ENCODE measurements at places on chromosomes 5 and 9.
A peak's percentile ranks its signal among the peaks of the same experiment; 100 is the strongest.

- no peak for DNase-seq
Measured at GRCh38 chr5:53389093-53389492, 91.3 kb upstream of the FST start.

DNA sequence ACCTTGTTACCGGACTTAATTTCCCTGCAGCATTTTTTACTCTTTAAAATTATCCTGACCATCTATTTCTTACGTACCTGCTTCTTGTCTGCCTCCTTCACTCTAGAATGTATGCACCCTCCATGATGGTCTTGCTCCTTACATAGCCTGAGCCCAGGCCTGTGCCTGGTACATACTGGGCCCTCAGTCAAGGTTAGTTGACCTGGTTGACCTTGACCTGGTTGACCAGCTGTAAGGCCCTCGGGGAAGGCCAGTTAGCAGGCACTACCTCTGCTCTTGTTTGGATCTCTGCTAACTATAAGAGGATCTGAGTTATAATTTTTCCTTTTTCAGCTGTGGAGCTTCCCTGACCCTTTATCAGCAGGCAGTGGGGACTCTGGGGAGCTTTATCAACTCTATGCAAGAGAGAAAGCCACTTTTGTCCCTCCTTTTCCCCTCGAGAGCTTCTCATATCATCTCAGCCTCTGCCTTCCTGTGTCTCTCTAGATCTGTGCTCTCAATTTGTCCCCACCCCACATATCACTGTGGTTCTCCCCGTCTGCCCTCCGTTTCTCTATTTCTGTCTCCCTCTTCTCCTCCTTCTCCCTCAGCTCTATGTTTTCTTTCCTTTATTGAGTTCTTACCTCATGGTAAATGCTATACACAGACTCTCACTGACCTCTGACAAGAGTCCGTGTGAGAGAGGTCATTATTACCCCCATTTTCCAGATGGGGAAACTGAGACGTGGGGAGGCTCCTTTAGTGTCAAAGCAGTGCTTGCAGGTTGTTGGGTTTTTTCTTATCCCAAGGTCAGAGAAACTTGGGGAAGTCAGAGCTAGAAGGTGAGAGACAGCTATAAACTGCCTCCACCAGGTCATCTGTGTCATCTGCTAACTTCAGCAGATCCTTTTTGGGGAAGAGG, 28.6 kb downstream of the SPRY4 start:
- DNase-seq, result no peak

DNA sequence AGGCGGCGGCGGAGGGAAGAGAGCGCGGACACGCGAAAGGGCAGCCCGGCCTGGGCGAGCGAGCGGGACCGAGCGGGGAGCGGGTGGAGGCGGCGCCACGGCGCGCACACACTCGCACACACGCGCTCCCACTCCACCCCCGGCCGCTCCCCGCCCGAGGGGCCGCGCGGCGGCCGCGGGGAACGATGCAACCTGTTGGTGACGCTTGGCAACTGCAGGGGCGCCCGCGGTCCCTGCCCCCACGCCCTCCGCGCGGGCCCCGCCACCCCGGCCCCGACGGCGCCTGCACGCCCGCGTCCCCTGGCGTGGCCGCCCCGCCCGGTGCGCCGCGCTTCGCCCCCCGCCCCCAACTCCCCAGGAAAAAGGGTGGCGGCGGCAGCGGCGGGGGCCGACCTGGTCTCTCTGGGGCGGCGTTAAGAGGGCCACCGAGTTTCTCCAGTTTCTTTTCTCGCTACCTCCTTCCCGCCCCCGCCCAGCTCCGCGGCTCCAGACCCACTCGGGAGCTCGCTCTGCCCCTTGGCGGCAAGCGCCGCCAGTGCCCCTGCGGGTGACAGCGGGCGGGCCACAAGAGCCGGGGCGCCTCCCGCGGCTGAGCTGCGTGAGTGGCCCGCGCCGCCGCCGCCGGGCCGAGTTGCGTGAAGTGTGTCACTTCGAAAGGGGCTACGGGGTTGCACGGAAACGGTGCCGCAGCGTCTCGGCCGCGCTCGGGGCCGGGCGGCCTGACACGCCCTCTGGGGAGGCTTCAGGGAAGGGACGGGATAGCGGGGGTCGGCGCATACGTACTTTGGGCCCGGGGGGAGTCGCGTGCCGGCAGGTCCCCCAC, at the start of gene NR3C1:
NR3C1 (minus strand) TSS at position 94 of the 823 bp plus-strand sequence. CDS start 2,847 bp downstream, outside the sequence.
- DNase-seq, result peak; percentile 89

GRCh38 chr9:126615245-126615790, 1.6 kb downstream of the LMX1B start:
- DNase-seq, result no peak

DNA sequence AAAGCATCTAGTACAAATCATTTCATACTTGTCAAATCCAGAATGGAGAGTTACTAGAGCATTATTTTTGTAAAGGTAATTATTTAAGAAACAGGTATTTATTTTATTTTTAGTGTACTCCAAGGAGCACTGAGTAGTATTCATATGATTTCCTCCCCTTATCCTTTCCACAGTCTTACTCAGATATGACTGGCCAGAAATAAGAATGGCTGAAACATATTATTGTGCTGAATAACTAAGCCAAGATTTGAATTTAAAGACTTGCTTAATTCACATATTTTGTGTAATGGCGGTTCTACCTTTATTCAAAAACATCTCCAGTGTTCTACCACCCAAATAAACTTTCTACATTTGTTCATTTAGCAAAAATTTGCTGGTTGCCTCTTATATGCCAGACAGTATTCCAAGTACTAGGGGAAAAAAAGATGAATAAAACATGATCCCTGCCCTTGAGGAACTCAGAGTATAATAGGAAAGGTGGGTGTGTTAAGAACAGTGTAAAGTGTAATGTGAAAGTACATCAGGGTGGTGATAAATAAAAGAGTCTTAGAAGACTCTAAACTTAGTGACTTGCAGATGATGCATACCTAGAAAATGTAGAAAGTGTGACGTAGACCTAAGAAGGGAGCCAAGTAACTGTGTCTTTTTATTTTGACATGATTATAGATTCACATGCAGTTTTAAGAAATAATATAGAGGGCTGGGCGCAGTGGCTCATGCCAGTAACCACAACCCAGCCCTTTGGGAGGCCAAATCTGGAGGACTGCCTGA, 110.4 kb upstream of the GRHPR start:
- DNase-seq, result no peak

DNA sequence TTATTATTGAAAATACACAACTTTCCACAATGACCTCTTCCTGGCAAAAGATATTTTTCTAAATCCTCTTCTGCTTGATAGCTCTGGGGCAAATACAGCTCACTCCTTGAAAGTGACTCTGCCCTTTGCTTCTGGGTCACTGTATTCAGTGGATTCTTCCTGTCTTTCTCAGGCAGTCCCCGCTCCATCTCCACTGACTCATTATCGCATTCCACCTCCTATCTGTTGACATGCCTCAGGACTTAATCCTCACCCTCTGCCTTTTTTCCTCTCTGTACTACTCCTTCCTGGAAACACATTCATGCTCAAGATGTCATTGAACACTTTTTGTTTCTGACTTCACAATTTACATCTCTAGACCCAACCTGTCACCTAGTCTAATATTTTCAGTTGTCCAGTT, 8.4 kb upstream of the RGS7BP start:
- DNase-seq, result no peak

DNA sequence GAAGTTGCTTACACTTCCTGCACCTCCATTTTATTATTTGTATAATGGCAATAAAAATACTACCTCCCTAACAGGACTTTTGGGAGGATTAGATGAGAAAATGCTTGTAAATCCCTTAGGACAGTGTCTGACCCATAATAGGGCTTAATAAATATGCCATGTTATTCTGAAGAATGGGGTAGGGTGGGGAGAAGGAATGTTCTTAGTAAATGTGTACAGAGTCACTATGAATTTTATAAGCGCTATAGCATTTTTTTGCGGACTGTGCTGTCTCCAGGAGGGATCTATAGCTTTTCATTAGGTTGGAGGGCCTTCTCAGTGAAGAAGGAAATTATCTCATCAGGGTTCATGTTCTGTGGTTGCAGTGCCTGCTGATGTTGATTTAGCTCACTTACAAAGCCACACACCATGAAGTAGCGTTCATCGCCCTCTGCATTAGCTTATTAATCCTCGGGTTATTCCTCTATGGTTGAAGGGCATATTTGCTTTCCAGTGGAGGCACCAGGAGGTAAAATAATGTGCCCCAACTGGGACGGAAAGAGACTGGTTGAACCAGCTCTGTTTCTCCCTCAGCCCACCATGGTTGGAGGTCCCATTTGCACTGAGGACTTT, 497.1 kb downstream of the ARHGEF28 start:
- no peak for DNase-seq
